Vagina (tissue), 2 donors: ENCODE measurements at places on chromosomes 12 and 14.

GRCh38 chr12:70306676-70307075 lies 59.4 kb upstream of the KCNMB4 start:
- no peak for DNase-seq

GRCh38 chr14:51079489-51079888 lies 15.4 kb downstream of the TRIM9 start:
- DNase-seq, result no peak

DNA sequence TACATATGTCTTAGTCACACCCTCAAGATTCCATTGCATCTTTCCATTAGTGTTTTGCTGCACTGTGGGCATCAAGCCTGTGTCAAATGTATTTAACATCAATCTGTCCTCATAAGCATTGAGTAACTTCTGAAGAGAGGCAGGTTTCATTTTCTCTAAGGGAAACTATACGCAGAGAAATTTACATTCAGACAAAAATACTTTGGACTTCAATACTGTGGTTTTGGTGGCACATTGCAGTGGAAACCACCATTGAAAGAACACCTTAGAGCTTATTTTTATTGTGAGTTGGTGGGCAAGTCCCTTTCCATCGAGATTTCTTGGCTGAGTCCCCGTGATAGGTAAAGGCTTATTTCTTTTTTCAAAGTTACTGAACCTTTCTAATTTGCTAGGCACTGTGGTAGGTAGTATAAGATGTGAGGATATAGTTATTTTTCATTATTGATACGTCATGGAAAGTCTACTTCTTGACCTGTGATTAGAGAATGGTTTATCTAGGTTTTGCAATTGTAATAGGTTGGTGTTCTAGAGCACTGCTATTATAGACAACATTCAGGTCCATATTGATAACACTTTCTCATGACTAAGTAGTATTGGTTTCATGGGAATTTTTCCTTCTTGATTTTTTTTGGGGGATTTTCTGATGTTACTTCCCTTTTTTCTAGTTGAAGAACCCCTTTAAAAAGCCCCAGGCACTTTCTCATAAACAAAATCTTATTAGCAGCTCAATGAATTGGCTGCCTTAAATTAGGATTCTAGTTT lies 81.9 kb downstream of the CFAP54 start:
- DNase-seq, result no peak

DNA sequence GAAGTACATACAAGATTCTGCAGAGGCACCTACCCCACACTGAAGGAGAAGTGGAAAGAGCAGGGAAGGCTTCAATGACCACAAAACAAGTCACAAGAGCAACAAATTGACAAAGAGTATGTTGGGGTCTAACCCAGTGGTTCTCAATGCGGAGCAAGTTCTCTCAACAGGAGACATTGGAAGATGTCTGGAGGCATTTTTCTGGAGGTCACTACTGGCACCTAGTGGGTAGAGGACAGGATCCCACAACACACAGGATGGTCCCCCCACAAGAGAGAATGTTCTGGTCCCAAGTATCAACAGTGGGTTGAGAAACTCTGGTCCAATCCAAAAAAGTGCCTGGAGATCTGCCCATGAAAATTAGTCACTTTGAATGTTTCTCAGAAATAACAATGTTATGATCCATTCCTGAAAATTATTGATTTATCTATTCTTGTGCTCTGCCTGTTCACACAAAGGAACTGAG lies 3.4 kb downstream of the SSH1 start:
- no peak for DNase-seq

DNA sequence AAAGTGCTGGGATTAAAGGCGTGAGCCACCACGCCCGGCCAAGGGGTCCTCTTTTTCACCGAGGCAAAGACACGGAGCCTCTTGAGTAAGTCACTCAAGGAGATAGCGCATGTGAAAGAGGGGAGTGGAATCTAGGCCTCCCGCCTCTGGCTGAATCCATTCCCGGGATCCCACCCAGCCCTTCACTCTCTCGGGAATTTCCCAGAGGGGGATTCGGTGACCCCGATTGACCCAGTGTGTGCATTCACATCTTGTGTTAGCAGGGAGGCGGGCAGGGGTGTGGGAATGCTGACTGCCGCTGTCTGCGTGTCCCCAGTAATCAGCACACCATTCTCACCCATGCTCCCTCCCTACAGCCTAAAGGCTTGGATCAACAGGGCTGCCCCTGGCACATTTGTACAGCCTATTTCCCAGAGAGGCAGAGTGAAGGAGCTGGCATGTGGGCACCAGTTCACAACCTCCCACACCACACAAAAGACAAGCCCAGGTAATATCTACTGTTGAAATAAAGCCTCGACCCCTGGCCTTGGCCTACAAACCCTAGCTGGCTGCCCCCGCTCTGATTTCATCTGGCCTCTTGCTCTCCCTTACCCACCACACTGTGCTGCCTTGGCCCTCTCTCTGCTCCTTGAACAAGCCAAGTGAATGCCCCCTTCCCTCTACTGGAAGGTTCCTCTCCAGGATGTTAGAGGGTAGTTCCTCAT lies 1.3 kb upstream of the LTBP2 start:
- DNase-seq, result no peak

DNA sequence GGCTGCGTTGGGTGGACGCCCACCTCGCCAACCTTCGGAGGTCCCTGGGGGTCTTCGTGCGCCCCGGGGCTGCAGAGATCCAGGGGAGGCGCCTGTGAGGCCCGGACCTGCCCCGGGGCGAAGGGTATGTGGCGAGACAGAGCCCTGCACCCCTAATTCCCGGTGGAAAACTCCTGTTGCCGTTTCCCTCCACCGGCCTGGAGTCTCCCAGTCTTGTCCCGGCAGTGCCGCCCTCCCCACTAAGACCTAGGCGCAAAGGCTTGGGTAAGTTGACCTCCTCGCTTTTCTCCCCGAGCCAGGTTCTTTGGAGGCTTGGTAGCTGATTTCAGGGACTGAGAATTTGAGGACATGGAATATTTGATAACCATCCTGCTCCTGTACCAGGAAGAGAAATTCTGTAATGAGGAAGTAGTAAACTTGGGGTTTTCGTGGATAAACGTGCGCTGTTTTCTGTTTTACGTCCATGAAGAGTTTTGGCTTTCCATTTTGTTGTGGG lies 530 bp downstream of the APAF1 start:
- no peak for DNase-seq

GRCh38 chr14:68718023-68718990 lies 74.6 kb downstream of the ZFP36L1 start:
- no peak for DNase-seq

DNA sequence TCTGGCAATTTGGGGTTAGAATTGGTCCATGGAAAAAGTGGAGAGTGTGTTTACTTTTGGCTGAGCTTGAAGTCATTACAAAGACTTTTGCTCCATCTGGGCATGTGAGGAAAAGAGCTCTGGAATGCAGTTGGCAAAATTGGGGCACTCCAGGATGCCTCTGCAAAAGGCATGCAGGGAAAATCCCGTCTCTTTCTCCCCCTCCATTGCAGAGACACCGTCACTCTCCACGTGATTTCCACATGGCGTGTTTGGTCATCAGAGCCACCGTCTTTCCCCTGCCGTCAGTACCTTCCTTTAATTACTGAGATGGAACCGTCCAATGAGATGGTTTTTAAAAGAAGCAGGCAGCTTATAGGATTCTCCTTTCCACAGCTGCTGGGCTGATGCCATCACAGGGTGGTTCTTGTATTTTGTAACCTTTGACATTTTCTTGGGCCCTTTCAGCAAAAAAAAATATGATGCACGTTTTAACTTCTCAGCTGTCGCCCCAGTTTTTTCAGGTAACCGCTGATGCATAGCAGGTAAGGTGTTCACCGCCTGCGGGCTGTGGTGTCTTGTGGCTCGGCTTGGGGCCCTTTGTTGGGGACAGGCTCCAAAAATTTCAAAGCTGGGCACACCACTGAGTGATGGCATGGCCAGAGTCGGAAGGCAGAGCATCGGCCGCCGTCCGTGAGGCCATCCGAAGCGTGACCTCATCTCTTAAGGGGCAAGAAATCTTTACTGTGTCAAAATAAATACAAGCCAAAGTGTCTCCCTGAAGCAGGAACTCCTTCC lies 68.4 kb downstream of the CACNA1C start:
- DNase-seq, result no peak

DNA sequence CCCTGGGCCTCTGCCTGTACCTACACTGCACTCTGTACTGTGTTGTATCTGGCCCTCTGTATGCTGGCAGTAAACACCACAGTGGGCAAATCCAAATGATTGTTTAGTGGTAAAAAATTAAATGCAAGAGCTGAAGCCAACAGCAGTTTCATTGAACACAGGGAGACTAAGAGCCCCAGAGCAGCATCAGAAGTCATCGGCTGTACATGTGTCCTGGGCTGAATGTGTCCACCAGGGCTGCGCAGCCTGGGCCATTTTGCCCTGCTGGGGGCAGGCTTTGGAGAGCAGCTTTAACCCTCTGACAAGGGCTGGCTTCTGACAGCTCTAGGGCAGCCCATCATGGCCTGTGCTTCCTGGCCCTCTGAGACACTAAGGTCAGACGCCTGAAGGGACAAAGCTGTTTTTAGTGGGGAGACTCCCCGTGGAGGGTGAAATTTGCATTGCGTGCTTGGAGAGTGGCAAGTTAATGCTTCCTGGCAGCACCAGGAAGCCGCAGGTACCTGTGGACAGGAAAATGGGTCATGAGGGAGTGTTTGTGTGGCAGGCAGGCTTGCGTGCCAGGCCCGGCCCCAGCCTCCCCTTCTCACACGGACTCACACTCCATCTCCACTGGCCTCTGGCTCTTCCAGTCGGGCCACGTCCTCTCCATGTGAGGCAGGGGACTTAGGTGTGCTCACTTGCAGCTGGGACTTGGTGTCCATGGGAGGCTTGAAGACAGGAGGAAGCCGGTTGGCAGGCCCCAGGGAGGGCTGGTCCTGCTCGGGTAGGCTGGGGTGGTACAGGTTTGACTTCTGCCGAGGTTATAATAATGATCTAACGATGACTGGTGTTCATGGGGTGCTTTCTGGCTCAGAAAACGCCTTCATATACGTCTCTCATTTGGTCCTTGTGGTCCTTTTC lies 150.1 kb downstream of the TSPAN9 start:
- DNase-seq, result no peak

- DNase-seq, result no peak
Measured at GRCh38 chr14:56280843-56281242, 162.6 kb downstream of the PELI2 start.

DNA sequence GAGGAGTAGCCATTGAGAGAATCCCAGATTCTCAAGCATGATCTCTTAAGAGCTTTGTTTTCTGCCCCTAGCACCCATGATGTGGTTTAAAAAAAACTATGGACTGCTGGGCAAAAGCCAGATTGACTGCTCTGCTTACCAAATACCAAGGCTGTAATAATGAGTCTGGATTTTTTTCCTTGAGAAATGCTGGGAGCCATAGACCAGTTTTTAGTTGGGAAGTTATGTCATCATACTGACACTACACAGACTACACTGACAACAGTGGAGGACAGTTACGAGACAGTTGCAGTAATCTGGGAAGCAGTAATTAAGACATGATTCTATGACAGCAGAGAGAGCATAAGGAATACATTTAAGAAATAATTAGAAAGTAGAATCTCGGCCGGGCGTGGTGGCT lies 35.8 kb downstream of the SPATA7 start:
- no peak for DNase-seq

GRCh38 chr12:131920902-131921840 lies 7.9 kb upstream of the PUS1 start:
- no peak for DNase-seq

DNA sequence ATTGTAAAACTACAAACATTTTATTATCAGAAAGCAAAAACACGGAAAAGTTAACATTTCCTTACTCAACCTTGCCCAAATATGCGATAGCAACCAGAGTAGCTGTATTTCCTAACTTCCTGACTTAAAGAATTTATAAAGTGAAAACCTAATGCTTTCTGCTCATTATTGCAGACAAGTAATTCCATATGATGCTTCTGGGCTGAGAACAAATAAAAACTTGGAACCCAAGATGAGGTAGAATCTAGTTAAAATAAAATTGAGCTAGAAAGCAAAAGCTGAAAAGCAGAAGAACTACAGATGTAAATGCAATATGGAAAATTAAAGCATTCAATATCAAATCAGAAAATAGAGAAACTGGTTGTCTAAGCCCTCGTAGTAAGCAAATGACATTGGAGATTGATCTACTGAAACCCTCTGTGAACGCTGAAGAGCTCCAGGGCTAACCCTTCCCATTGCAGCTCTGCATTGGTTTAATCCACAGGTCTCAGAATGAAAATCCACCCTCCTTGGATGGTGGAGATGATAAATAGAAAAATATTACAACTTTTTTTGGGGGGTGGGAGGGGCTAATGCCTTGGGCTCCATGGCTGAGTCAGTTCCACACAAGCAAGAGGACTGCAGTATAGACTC lies 40.7 kb downstream of the CORO1C start:
- DNase-seq, result no peak
